ENCODE measurements at places on chromosomes 6 and 20.

- DNase-seq, result no peak
These were observed 84.0 kb upstream of the ZNF217 start for GRCh38 chr20:53677447-53678314.

DNA sequence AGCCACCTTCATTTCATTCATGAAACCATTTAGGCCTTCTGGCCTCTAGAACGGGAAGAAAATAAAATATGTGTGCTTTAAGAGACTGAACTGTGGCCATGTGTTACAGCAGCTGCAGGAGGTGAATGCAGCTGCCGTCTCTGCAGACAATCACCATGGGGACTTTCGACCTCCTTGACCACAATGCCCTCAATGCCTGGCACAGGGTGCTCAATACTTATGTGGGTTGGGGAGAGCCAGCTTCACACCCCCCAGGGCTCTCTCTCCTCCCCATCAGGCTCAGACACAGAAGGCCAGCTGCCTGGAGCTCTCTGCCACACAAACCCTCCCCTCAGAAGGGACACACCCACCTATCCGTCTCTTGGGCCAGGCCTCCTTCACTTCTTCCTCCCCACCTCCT, 43.5 kb downstream of the ANKRD60 start:
- DNase-seq, result no peak

DNA sequence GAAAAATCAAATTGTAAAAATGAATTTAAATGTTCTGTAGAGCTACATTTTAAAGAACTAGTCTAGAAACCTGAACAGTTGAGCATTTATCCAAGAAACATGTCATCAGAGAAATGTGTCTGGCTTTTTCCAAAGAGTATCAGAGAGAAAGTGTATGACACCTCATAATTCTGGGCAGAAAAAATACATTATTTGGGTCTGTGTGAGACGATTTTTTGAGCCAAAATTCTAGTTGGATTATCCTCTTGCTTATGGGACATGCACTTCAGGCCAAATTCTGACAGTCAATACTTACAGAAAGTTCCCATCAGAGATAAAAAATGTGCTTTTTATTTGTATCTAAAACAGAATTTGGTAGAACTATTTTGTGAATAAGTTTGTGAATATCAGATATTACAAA, 1242.7 kb downstream of the EPHA7 start:
- DNase-seq, result no peak

DNA sequence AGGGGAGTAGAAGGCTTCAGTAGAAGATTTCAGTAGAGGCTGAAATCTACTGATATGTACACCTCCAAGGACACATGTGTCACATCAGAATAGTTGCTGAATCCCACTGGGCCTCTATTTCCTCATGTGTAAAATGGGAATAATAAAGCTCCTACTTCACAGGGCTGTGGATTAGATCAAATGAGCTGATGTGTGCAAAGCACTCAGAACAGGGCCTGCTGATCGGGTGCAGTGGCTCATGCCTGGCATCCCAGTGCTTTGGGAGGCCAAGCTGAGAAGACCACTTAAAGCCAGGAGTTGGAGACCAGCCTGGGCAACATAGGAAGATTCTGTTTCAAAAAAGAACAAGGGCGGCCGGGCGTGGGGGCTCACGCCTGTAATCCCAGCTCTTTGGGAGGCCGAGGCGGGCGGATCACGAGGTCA, 8.1 kb upstream of the AP5S1 start:
- DNase-seq, result no peak

DNA sequence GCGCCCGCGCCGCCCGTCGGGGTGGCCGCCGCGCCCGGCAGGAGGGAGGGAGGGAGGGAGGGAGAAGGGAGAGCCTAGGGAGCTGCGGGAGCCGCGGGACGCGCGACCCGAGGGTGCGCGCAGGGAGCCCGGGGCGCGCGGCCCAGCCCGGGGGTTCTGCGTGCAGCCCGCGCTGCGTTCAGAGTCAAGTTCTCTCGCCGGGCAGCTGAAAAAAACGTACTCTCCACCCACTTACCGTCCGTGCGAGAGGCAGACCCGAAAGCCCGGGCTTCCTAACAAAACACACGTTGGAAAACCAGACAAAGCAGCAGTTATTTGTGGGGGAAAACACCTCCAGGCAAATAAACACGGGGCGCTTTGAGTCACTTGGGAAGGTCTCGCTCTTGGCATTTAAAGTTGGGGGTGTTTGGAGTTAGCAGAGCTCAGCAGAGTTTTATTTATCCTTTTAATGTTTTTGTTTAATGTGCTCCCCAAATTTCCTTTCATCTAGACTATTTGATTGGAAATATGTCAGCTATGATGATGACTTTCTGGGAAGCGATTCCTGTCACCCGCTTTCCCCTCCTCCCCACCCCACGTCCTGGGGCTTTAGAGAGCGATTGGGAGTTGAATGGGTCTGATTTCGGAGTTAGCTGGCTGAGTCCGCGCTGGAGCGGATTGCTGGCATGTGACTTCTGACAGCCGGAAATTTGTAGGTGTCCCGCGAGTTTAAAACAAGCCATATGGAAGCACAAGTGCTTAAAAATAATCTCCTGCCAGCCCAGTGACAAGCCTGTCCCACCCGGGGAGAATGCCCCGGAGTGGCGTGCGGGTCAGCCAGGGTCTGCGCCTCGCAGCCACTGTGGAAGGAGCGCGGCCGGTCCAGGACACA, 1.1 kb downstream of the ESR1 start:
- DNase-seq, result no peak

- no peak for DNase-seq
These were observed 110.1 kb upstream of the PTPN1 start for GRCh38 chr20:50399917-50400704.

DNA sequence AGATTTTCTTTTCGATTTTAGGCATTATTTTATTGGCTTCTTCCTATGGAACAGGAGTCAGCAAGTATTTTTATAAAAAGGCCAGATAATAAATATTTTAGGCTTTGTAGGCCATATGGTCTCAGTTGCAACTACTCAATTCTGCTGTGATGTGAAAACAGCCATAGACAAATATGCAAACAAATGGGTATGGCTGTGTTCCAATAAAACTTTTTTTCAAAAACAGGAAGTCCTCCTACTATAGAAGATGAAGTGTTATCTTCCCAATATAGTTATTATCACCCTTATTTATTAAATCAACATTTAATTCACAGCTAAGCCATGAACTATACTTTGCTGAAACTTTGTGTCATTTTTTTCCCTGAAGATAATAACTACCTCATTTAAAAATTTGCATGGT, 57.2 kb downstream of the CHD6 start:
- peak; percentile 48 for DNase-seq

- DNase-seq, result peak; percentile 81
These were observed 10.1 kb downstream of the HFE start for GRCh38 chr6:26097268-26097875.
